ENCODE measurements at places on chromosomes 4 and X.

GRCh38 chrX:33434256-33435092 is 223.1 kb upstream of the DMD start:
- no peak for DNase-seq

DNA sequence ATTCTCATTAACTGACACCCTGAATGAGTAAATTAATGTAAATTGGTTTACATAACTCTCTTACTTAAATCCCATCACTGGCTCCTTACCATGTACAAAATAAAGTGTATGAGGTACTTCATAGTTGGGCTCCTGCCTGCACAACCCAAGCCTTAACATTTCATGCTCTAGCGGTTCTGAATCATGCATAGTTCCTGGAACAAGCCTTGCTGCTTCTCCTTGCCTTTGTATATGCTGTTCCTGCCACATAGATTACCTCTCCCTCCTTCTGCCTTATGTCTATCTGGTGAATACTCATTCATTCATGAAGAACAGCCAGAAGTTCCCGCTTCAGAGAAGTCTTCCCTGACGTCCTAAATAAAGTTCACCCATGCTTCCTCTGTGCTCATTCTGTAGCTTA is 594.7 kb downstream of the SMARCA1 start:
- peak; percentile 49 for DNase-seq

DNA sequence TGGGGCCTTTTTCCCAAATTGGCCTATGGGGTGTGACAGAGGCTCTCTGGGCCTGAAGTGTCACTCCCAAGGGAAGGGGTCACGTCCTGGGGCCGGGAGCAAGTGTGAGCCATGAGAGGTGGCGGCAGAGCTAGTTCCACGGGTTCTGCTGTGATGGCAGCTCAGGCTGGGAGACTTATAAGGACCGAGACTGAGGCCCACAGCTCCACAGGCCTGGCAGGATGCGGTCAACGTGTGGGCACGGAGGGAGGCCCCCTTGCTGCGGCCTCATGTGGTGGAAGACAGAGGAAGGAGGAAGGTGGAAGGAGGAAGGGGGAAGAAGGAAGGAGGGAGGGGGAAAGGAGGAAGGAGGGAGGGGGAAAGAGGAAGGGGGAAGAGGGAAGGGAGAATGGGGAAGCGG is 7.2 kb upstream of the CPLX1 start:
- no peak for DNase-seq

DNA sequence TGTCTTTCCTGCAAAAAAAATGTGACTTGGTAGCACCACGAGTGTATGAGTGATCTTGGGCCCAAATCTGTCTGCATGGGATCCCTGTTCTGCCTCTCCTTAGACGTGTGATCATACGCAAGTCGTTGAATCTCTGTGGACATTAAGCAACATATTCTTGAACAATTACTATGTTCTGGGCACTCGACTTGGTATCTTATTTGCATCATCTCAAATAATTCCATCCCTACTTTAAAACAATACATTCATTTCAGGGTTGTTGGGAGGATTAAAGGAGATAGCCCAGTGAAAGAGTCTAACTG is 145.4 kb upstream of the CPEB2 start:
- no peak for DNase-seq

GRCh38 chr4:145609481-145610427 is 9.4 kb upstream of the MMAA start:
- peak; percentile 60 for DNase-seq

DNA sequence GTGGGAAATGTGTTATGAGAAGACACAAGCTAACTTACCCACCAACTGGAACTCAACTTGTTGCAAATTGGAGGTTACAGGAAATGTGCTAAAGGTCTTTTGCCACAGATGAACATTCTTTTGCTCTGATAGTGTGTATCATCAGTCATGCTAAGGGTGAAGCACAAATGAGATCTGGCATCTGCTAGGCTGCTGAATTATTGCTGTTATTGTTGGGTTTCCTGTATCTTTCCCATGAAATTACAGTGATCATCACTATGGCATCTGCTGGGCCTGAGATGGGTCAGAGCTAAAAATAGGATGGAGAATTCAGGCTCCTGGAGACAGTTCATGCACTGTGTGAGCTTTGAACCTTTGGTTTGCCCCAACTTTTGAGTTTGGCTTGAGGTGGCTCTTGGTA is 124.5 kb downstream of the NPNT start:
- no peak for DNase-seq

DNA sequence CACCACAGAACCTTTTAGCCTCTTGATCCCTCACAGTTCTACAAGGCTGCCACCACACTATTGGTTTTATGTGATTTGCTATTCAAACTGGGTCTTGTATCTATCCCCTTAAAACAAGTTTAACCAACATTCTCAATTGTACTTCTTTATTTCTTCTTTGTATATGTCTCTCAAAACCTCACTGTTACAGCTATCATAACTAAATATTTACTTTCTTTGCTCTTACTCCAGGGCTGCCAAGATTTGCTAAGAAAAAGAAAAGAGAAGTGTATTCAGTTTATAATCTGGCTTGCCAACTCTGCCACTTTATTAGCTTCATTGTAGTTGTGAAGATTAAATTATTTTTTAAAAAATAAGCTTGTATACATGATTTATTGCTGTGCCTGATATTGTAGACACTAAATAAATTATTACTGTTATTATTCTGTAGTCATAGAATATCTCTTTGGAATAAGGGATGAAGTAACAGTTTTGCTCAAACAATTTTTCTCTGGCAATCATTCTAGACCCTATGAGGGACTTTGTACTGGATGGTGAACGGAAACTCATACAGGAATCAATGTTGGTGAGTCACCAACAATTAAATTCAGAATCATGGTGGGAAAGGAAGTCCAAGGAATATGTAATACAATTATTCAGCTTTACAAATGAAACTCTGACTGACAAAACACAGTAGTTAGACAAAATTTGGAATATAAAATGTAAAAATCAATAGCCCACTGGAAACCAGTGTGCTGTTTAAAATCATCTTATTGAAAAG is 127.1 kb upstream of the DCAF8L1 start:
- no peak for DNase-seq

All from DMS153 (cell line).